ENCODE measurements at places on chromosomes 7 and 10.

DNA sequence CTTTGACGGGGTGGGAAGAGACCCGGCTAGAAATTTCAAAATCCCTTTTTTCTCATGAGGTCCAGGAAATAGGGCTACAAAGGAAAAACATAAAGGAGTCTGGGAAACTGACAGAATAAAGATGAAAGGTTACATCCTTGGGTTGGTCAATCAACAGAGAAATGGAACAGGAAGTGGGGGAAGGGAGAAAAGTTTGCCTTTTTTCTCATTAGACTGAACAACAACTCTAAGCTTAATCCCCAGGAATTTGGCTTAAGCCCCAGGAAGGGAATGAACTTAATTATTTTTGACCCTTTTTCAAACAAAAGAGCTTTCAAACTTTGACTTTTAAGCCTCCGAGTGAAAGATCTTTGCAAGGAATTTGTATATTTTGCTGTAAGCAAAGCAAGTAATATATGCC lies 32.7 kb downstream of the LGI1 start:
- DNase-seq, result no peak

GRCh38 chr10:24958721-24959381 lies 6.4 kb upstream of the PRTFDC1 start:
- DNase-seq, result peak; percentile 30

DNA sequence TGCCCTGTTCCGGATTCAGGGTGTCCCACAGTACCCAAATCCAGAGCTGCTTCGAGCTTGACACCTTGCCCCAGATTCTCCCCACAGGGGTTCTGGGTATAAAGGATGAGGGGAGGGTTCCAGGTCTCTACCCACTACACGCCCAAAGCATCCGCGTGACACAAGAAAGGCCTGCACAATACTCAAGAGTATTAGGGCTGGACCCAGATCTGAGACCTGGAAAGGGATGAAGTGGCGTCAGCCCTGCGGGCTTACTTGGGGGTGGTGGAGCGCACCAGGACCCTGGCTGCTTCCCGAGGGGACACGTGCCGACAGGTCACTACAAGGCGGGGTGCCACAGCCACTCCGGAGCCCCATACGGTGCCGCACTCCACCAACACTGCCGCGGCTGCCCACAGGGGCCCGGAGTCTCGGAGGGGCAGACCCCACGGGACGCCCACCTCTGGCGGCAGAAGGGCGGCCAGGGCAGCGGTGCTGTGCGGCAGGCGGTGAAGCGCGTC lies 1.3 kb downstream of the TYSND1 start:
- DNase-seq, result peak; percentile 24

DNA sequence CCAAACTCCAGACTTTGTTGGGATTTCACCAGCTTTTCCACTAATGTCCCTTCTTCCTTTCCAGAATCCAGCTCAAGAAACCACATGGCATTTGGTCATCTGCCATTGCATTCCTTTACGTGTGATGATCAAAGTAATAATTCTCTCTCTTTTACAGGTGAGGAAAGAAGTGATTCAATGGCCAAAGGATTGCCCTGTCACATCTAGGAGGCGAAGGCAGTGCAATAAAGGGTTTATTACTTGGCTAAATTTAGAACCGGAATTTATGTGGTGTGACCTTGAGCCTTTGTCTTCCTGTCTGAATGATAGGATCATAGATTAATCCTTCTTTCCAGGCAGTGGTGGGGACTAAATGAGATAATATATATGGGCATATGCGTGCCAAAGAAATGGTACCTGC lies 58.3 kb upstream of the COBL start:
- no peak for DNase-seq

DNA sequence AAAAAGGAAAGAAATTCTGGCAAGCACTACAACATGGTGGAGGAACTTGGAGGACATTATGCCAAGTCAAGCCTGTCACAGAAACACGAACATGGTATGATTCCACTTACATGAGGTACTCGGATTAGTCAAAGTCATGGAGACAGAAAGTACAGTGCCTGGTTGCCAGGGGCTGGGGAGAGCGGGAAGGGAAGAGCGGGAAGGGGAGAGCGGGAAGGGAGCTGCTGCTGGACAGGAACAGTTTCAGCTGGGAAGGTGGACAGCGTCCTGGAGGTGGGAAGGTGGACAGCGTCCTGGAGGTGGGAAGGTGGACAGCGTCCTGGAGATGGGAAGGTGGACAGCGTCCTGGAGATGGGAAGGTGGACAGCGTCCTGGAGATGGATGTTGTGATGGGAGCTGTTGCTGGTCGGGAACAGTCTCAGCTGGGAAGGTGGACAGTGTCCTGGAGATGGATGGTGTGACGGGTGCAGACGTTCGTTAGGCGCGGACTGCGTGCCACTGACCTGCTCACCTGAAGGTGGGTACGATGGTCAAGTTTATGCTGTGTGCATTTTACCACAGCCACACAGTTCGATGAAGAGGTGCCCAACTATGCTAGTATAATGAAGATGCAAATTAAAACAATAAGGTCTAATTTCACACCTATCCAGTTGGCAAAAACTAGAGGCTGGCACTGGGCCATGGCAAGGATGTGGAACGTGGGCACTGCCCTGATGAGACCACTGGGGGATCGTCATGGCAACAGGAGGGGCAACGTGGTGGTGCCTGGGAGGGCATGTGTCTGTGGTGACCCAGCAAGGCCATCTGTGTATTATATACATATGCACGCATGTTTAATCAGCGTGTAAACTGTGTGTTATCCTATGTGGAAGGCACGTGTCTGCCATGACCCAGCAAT lies 103.8 kb downstream of the NKX6-2 start:
- peak; percentile 14 for DNase-seq

- no peak for DNase-seq
Measured at GRCh38 chr7:542713-543500, 23.3 kb upstream of the PDGFA start.

GRCh38 chr7:45130910-45131309 lies 19.4 kb upstream of the TBRG4 start:
- no peak for DNase-seq

- no peak for DNase-seq
Measured at GRCh38 chr10:118595064-118595420, 406 bp downstream of the PRLHR start.

DNA sequence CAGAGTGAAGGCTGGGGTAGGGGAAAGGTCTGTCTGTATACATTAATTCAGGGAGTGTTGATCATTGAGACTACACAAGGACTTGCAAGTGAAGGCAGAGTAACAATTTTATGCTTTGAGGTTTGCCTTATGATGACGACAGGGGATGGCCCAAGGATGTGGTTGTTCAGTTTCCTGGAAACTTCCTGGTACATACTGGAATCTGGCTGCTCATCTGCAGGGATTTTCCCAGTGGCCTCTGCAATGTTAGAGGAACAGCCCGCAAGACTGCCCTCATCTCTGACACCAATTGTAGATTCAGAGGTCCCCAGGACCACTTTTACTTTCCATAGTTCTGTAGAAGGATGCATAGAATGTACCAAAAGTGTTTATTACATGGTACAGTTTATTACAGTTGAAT lies 189.6 kb downstream of the TMEM178B start:
- no peak for DNase-seq

GRCh38 chr10:72087392-72087968 lies 871 bp downstream of the SPOCK2 start:
- no peak for DNase-seq

GRCh38 chr7:148256433-148256832 lies 334.1 kb upstream of the C7orf33 start:
- DNase-seq, result no peak

- no peak for DNase-seq
Measured at GRCh38 chr7:50226669-50227068, 77.8 kb upstream of the IKZF1 start.

DNA sequence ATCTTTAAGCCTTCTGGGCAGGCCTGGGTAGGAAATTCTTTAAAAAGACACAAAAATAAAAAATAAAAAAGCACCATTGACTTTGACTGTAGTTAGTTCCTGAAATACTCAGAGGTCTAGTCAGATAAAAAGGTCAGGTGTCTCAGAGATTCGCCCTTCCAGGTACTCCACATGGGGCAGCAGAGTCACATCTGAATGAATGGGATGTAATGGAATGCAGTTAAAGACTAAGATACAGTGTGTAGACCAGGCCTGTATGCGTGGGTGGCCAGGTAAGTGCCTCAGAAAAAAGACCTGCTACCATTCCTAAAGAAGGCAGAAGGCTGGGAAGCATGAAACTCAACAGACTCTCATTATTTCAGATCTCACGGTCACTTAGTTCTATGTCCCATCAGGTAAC lies 68.6 kb upstream of the SEM1 start:
- no peak for DNase-seq

GRCh38 chr10:126425032-126425431 lies 36.8 kb upstream of the ADAM12 start:
- DNase-seq, result no peak

DNA sequence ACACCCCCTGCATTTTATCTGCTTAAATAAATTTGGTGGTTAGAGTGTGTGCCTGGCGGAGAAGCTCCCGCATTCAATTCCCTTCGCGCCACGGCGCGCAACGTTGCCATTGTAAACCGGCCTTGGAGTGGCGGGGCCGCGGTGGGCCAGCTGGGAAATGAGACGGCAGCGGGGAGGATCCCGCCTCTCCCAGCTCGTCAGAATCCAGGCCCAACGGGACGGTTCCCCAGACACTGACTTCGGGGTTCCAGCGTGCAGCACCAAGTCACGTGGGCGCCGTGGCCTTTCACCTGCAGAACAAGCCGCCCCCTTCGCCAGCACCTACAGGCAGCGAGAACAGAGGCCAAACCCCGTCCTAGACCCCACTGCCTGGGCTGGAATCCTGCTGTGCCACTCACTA lies 103.4 kb downstream of the GRID1 start:
- peak; percentile 8 for DNase-seq

DNA sequence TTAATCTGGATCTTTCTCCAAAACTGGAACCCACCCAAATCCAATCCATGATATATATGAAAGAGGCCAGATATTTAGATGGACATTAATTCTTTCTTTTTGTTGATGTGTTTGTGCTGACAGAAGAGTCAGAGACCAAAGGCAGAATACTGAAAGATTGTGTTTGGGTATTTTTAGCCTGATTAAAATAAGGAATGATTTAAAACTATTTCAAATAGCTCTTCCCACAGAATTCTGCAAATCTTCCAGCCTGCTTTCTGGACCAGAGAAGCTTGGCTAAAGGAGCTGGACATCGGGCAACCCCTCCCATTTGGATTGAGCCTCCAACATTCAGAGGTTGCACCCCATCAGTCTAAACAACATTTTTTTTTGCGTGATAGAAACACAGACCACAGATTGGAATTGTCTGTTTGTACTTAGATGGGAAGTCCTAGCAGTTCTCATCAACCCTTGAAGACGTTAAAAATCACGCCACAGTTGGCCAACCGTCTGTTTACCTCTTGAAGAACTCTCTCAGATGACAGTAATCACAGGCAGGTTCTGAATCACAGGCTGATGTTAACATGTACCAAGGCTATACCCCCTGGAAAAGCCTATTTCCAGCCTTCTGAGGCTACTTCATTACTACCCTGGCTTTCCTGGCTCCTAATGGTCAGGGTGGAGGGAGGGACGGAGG lies 155.2 kb upstream of the NRP1 start:
- no peak for DNase-seq

GRCh38 chr7:111475959-111476358 lies 86.3 kb downstream of the IMMP2L start:
- no peak for DNase-seq

GRCh38 chr10:104680467-104681401 lies 39.6 kb downstream of the SORCS3 start:
- no peak for DNase-seq
